ENCODE measurements at places on chromosomes 3 and 15.
A peak's percentile ranks its signal among the peaks of the same experiment; 100 is the strongest.

GRCh38 chr15:98177966-98178592 lies 217.6 kb downstream of the ARRDC4 start:
- no peak overlapping the region for H3K27ac ChIP-seq
- no peaks in the 10 kb centered on the region for H3K36me3 ChIP-seq
- no peaks in the 10 kb centered on the region for H3K27me3 ChIP-seq
- H3K4me3 ChIP-seq: no peak overlapping the region

- no peak for DNase-seq
- H3K27me3 ChIP-seq: no peaks in the 10 kb centered on the region
- H3K4me1 ChIP-seq: no peaks in the 10 kb centered on the region
These were observed 68.8 kb upstream of the IL12A start for GRCh38 chr3:159919873-159920272.

DNA sequence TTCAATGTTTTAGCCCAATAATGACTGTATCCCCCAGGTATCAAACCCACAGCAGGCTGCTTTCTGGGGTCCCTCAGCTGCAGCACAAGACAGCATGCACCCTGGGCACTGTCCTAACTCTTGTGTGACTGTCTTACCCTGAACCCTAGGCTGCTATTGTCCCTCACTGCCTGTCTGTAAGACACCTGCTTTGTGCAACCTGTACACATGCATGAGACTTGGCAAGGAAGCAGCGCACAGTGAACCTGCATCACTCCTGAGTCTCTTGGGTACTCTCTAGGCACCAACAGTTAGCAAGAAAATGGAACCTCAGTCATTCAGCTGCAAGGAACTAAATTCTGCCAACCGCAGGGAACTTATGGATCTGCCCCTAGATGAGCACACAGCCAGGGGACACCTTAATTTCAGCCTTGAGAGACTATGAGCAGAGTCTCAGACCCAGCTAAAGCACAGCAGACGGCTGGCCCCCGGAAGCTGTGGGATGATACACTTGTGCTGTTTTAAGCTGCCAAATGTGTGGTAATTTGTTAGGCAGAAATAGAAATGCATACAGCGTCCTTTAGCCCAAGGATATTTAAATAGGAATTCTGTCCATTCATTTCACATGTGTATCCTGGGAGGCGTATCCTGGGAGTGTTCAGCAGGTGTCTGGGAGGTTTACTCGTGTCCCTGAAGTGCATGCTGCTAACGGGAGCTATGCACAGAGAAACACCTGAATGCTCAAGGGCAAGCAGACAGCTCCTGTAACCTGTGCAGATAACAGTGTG lies 223.8 kb downstream of the KLF13 start:
- no peak overlapping the region for H3K4me3 ChIP-seq
- H3K36me3 ChIP-seq: no peaks in the 10 kb centered on the region
- no peaks in the 10 kb centered on the region for H3K27me3 ChIP-seq

- no peak for DNase-seq
- H3K27ac ChIP-seq: no peak overlapping the region
- no peaks in the 10 kb centered on the region for H3K36me3 ChIP-seq
- H3K4me1 ChIP-seq: no peaks in the 10 kb centered on the region
These were observed 168.8 kb upstream of the MANF start for GRCh38 chr3:51216291-51216690.

DNA sequence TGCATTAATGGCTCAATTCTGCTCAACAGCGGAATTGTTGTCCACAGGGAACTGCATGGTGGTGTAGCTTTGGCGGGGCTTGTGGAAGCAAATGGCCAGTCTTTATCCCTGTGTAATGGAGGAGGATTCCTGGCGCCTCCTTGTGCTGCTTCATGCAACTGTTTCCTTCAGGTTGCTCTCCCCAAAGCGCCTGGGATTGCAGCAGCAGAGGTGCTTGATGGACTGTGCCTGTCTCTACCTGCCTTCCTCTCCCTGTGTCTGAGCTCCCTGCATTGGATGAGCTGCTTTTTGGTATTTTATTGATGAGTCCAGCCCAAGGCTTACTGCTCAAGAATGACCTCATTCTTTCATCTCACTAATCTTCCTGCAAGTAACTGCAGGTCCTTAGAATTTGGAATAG lies 72.9 kb upstream of the NDN start:
- H3K36me3 ChIP-seq: no peaks in the 10 kb centered on the region
- H3K4me1 ChIP-seq: no peaks in the 10 kb centered on the region
- H3K27ac ChIP-seq: no peak overlapping the region

DNA sequence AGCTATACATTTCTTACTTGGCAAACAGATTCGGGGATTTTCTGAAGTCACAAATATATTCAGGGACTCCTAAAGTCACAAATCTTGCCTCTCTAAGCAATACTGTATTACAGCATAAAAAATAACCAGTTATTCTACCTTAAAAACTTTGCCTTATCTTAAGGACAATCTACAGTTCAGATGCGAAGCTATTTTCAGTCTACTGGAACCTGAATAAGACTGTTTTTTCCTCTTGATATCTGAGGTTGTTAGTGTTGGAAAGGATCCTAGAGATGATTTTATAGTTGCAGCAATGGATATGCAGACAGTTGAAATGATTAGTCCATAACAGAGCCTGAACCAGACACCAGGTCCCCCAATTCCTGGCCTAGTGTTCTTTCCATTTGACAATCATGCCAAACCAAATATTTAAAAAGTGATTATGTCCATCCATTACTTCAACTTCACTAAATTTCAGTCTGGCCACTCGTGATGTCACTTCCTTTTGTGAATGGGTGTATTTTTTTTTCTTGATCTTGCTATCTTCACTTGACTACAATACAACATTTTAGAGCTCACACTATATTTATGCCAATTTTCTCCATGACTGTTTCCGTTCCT lies 1.8 kb downstream of the HDGFL3 start:
- H3K4me1 ChIP-seq: peaks cover 21% of the 10 kb centered on the region
- H3K27me3 ChIP-seq: no peaks in the 10 kb centered on the region
- H3K36me3 ChIP-seq: no peaks in the 10 kb centered on the region
- no peak overlapping the region for H3K27ac ChIP-seq

GRCh38 chr3:80770106-80771074 lies 991.1 kb downstream of the GBE1 start:
- H3K4me1 ChIP-seq: no peaks in the 10 kb centered on the region
- H3K4me3 ChIP-seq: no peak overlapping the region
- no peaks in the 10 kb centered on the region for H3K36me3 ChIP-seq

DNA sequence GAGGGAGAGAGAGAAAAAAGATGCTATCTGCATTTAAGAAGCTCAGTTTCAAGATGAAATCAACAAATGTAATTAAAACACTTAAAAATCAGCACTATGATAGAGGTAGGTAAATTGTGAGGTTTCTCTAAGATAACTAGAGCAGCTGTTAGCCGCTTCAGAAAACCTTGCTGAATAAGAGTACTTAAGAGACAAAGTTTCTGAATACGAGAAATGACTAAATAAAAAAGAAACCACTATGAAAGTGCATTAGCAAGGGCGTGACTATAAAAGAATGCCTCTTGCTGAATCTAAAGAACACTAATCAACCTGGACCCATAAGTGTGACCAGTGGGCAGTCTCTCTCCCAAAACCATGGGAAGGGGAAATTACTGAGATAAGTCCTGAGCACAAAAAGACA lies 41.8 kb downstream of the IQCB1 start:
- H3K27me3 ChIP-seq: no peaks in the 10 kb centered on the region
- no peaks in the 10 kb centered on the region for H3K36me3 ChIP-seq
- DNase-seq: no peak
- no peak overlapping the region for H3K4me3 ChIP-seq

DNA sequence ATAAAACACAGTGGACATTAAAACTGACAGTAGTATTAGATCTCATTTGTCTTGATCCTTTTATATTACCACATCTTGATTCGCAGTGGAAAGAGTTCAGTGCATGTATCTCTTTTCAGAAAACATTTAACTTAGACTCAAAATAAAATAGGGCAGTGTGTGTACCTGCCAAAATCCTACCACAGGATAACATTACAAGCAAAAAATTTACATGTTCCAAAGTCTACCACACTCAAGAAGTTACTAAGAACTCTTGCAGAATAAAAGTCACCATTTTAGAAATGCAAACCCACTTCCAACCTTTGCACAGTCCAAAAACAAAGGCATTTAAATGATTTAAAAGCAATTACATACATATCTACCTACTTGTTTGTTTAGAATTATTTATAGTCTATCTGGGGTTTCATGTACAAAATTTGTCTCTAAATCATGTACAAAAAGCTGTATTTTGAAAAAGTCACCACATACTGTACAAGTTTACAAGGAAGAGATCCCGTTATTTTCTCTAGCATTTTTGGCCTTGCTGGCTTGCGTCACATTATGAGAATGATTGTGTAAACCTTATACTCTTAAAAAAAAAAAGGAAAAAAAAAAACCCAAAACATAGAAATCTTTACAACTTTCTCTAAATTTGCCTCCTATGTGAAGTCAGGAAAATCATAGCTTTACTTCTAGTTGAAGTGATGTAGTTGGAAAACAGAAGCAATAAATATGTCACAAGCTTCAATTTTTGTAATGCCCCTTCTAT lies 153.8 kb downstream of the ADAM10 start:
- peaks cover 2% of the 10 kb centered on the region for H3K36me3 ChIP-seq
- no peaks in the 10 kb centered on the region for H3K4me1 ChIP-seq
- DNase-seq: no peak
- H3K4me3 ChIP-seq: no peak overlapping the region
- no peaks in the 10 kb centered on the region for H3K27me3 ChIP-seq

- DNase-seq: no peak
- no peak overlapping the region for H3K4me3 ChIP-seq
- H3K4me1 ChIP-seq: no peaks in the 10 kb centered on the region
- no peak overlapping the region for H3K27ac ChIP-seq
- no peaks in the 10 kb centered on the region for H3K27me3 ChIP-seq
These were observed 77.6 kb downstream of the TCF12 start for GRCh38 chr15:56996093-56996492.

DNA sequence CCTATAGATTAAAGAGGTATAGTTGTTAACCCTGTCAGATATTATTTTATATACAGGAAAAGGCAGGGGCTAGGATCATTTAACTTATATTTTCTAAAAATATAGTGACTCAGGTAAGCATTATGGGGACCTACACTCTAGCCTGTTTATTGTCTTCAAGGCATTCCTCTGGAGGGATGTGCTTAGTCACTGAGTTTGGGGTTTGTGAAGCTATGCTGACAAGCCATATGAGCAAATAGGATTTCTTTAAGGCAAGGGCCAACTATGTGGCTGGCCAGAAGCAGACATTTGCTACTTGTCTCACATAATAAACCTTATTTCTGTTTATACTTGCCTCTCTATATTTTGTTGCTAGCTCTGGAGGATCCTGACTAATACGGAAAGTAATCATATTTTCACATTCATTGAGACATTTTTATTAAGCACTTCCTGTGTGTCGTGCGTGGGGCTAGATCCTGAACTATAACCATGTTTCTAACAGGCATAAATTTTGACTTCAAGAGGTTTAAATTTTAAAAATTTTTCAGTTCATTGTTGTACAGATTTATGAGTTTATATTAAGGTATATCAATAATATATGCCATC lies 153.4 kb downstream of the OTOL1 start:
- no peaks in the 10 kb centered on the region for H3K4me1 ChIP-seq
- DNase-seq: no peak
- no peaks in the 10 kb centered on the region for H3K27me3 ChIP-seq
- H3K4me3 ChIP-seq: no peak overlapping the region
- no peak overlapping the region for H3K27ac ChIP-seq

DNA sequence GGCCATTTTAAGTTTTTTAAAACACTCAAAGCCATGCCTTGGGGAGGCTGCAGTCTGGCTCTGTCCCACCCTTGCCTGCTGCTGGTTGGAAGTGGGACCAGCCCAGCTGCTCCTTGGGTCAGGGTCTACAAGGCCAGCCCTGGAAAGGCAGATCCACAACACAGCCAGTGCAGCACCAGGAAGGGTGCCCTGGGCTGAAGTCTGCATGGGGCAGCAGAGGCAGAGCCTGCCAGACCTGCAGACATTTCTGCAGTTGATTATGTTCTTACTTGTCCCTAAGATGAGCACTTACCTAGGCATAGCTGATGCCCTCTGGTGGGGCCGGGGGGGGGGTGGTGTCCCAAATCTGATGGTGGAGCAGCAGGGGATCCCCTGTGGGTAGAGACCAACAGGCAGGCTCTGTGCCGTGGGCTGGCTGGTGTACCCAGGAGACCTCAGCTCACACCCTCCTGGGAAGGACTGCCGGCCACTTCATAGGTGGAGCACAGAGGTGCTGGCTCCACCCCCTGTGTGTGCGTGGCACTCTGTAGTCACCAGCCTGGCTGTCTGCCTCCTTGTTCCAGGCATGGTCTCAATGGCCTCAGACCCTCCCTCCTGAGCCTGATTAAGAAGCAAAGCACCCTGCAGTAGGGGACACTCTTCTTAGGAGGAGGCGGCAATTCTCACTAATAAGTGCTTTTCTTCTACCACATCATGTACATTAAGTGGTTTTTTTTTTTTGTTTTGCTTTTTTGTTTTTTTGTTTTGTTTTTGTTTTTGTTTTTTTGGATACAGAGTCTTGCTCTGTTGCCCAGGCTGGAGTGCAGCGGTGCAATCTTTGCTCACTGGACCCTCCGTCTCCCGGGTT lies 97.4 kb upstream of the KLF13 start:
- no peak overlapping the region for H3K27ac ChIP-seq
- no peak overlapping the region for H3K4me3 ChIP-seq
- no peaks in the 10 kb centered on the region for H3K27me3 ChIP-seq
- no peaks in the 10 kb centered on the region for H3K36me3 ChIP-seq

- DNase-seq: no peak
- H3K4me3 ChIP-seq: no peak overlapping the region
- H3K27ac ChIP-seq: no peak overlapping the region
- peaks cover 6% of the 10 kb centered on the region for H3K4me1 ChIP-seq
- no peaks in the 10 kb centered on the region for H3K27me3 ChIP-seq
- H3K36me3 ChIP-seq: no peaks in the 10 kb centered on the region
These were observed 6.2 kb downstream of the PLA2G4B start for GRCh38 chr15:41844814-41845213.

GRCh38 chr15:100020189-100020588 lies 287.0 kb upstream of the LYSMD4 start:
- H3K4me1 ChIP-seq: no peaks in the 10 kb centered on the region
- H3K36me3 ChIP-seq: no peaks in the 10 kb centered on the region
- no peak for DNase-seq
- no peak overlapping the region for H3K4me3 ChIP-seq
- H3K27me3 ChIP-seq: no peaks in the 10 kb centered on the region
- H3K27ac ChIP-seq: no peak overlapping the region

- H3K4me1 ChIP-seq: peaks cover 10% of the 10 kb centered on the region
- H3K27ac ChIP-seq: peak overlapping the region; percentile 41
- H3K36me3 ChIP-seq: no peaks in the 10 kb centered on the region
- no peak for DNase-seq
- H3K27me3 ChIP-seq: no peaks in the 10 kb centered on the region
- no peak overlapping the region for H3K4me3 ChIP-seq
These were observed 54.1 kb upstream of the TFRC start for GRCh38 chr3:196135693-196136639.

DNA sequence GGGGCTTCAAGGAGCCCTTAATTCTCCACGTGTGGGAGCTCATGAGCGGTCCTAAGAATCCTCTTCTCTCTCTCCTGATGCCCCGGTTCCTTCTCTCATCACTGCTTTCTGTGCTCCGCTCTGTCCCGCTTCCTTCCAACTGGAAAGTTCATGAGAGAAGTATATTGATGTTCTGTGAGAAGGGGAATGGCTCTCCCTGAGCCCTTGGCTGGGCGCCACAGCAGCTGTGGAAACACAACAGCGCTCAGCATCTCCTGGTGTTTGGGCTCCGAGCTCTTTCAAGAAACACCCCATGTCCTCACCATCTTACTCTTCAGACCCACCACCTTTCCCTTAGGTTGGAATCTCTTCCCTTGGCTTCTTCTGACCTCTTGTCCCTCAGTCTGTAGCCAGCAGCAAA lies 161.7 kb downstream of the VGLL4 start:
- H3K27me3 ChIP-seq: no peaks in the 10 kb centered on the region
- DNase-seq: peak; percentile 65
- peak overlapping the region; percentile 65 for H3K27ac ChIP-seq
- peaks cover 29% of the 10 kb centered on the region for H3K4me1 ChIP-seq
- no peak overlapping the region for H3K4me3 ChIP-seq
- no peaks in the 10 kb centered on the region for H3K36me3 ChIP-seq
